HS-27A (cell line): ENCODE measurements at places on chromosomes 3 and 15.

DNA sequence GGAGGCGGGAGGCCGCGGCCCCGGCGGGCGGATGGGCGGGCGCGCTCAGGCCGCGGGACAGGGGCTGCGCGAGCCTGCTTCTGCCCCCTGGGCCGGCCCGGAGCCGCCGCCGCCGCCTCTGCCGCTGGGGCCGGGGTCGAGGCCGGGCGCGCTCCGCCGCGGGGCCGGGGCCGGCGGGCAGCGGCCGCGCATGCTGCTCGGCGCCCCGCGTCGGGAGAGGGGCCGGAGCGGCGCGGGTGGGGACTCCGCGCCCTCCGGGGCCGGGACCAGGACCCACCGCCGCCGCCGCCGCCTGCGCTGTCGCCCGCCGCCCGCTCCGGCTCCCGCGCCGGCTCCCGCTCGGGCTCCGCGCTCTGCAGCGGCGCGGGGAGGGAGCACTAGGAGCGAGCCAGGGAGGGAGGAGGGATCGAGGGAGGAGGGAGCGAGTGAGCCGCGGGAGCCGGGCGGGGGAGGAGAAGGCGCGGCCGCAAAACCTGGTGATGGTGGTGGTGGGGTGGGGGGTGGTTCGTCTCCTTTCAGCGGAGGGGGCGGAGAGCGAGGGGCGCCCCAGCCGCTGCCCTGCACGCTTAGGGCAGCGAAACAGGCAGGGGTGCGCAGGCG, at the start of gene LINGO1:
Gene LINGO1 (minus strand): TSS at position 379 of the 600 bp plus-strand sequence. CDS start 597 bp downstream, outside the sequence.
- no peak for DNase-seq

GRCh38 chr3:95627697-95628096, 1186.7 kb upstream of the EPHA6 start:
- no peak for DNase-seq

GRCh38 chr3:176087066-176087697, 1110.1 kb downstream of the TBL1XR1 start:
- no peak for DNase-seq

DNA sequence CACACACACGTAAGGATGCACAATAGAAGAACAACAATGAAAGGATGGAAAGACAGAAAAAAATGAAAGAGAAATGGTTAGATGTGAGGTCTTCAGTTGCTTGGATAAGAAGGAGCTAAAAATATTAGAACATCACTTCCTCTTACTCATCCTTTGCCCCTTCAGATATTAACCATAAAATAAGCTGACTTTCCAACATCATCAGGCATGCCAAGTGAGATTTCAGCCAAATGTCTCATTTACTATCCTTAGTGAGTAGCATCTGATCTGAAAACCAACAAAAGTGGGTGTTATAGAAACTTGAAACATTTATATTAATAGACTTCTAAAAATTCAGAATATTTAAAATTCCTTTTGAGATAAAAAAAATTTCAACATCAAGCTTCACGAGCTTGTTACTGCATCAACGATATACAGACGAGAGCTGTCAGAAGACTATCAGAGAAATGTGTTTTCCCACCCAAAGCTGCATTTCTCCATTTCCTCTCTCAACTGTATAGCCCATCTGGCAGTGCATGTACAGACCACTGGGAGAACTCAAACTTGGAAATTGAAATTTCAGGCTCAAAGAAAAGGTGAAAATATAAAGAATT, 25.4 kb upstream of the LSAMP start:
- DNase-seq, result no peak
